Amniotic epithelial cell (primary cell): ENCODE measurements at places on chromosomes 7 and 10.

DNA sequence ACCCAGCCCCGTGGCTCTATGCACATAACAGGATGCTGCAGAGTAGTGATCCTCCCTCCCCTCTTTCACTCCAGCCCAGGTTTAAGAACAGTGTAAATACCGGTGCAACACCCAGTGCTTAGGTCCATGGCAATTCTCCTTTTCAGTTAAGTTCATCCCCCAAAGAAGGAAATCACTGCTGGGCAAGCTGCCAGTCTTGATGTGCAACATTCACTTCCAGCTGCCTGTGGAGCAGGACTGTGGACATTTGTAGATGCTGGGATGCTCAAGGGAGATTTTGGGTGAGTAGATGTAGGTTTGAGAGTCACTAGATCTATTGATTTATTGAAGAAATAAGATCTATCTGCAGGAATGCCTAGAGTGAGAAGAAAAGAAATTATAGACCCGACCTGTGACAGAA lies 294.3 kb upstream of the KIAA1217 start:
- DNase-seq, result no peak

DNA sequence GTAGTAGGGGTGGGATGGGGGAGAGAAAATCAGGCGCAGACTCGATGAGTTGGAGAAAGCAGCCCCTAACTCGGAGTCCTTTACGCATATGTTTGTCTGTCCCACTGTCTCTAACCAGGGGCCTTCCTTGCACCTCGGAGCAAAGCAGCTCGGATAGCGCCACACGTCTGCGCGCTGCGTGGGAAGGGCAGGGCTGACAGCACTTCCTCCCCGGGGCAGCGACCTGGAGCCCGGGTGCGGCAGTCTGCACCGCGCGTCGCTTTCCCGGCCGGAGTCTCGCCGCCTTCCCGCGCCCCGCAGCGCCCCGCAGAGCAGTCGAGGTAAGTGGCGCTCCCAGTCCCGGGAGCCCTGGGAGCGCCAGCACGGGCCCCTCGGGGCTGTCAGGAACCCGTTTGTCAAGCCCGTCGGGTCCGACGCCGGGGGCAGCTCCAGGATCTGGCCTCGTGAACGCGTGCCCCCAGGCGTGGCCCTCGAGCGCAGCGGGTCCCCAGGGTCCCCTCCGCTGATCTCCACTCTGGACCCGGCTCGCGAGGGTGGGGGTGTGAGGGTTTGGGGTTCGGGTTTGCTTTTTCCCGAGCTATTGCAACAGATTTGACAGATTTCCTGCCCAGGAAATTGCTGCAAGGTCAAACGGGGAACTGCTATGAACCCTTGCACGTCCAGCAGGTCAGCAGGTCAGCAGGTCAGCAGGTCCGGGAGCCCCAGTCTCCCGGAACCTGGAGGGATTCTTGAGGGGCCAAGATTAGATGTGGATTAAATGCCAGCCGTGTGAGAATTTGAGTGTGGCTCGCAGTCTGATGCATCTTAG lies 597 bp downstream of the APBB1IP start:
- DNase-seq, result no peak

GRCh38 chr10:34506786-34507185 lies 308.3 kb downstream of the PARD3 start:
- DNase-seq, result no peak

- DNase-seq, result no peak
These were observed 56.1 kb upstream of the ARID5B start for GRCh38 chr10:61845196-61845949.

DNA sequence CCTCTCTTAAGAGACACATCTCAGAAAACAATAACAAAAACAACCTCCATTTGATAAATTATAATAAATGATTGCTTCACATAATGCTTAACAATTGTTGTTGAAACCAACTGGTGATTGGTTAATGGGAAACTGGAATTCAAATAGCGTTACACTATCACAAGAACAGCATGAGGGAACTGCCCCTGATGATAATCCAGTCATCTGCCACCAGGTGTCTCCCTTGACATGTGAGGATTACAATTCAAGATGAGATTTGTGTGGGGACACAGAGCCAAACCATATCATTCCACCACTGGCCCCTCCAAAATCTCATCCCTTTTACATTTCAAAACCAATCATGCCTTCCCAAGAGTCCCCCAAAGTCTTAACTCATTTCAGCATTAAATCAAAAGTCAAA lies 375.9 kb downstream of the BMPER start:
- DNase-seq, result peak; percentile 42

GRCh38 chr10:80161321-80162083 lies 29.0 kb downstream of the PLAC9 start:
- no peak for DNase-seq

DNA sequence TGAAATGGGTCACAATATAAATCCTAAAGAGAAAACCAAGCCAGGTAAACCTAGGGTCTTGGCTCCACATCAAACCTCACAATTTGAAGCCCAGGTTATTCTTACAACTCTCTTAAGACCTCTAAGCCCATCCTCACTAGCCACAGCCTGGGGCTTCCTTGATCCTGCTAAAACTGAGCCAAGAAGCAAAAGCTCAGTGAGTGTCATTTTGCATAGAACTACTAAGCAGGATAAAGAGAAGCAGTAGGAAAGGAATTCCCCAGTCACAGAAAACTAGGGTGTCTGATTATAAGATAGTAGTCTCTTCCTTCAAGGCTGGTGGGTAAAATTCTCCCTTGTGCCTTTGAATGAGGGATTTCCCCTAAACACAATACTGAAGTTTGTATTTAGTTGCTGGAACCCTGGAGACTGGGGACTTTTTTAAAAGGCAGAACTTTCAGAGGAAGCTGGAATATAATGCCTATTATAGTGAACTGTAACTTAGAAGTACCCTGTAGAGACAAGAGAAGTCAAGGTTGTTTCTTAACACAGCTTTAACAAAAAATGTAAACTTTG lies 196.6 kb upstream of the KIAA1217 start:
- DNase-seq, result no peak

DNA sequence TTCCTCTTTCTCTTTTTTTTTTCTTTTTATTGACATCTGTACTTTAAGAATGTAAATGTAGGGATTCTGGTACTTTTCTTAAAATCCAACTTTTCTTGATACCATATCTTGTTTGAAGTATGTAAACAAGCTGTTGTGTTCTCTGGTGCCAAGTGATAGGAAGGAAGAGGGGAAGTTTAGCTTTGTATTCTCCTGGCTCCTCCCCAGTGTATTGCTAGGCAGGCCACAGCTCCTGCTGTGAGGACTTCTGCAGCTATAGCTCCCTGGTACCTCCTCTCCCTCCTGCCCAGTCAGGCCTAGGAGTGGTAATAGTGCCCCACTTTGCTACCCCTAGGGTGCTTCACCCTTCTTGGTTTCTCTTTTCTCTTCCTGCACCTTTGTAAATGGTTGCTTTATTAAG lies 45.3 kb upstream of the SP8 start:
- DNase-seq, result no peak

- DNase-seq, result peak; percentile 21
These were observed 37.7 kb downstream of the CFAP58 start for GRCh38 chr10:104391150-104391968.

DNA sequence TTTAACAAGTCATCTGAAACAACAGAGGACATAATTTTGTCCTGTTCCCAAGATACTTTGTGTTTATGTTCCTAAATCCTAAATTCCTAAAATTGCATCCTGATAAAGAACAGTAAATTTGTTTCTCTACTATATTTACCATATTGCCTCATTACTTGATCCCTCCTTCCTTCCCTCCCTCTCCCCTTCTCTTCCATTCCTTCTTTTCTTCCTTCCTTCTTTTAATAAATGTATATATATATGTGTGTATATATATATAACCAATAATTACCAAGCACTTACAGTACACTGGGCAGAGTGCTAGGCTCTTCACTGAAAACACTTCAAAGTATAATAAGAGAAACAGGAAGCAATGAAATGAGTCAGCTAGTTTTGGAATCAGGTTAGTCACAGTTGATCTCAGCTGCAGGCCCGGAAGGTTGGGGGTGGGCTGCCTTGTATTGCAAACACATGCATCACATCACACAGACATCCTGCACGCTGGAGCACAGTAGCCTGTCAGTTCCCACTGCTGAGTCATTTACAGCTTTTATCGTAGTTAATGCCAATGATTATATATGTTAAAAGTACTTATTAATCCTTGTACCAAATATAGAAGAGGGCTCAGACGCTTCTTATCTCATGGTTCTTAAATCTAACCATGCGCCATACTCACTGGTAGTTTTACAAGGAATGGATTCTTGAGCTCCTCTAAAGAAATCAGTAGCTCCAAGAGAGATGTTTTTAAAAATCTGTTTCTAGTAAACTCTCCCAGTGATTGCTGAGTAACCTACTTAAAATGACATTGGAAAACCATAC lies 551.7 kb downstream of the GRM8 start:
- DNase-seq, result peak; percentile 94

DNA sequence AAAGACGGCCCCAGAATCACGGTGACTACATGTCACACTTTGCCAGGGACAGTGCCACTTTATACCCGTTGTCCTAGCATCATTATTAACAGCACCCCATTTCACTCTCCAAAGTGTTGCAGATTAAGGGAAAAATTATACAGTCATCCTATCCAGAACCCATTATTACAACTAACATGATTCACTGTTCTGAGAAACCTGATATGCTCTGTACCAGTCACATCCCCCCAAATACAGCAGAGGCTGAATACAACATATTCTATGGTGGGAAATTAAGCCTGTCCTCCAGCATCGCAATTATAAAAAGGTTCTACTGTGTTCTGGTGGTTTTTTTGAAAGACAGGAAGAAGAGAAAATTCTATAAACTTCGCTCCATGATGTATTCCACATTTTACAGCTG lies 162.1 kb downstream of the JAZF1 start:
- peak; percentile 54 for DNase-seq

- no peak for DNase-seq
These were observed 5.5 kb upstream of the FIGNL1 start for GRCh38 chr7:50455658-50456057.

DNA sequence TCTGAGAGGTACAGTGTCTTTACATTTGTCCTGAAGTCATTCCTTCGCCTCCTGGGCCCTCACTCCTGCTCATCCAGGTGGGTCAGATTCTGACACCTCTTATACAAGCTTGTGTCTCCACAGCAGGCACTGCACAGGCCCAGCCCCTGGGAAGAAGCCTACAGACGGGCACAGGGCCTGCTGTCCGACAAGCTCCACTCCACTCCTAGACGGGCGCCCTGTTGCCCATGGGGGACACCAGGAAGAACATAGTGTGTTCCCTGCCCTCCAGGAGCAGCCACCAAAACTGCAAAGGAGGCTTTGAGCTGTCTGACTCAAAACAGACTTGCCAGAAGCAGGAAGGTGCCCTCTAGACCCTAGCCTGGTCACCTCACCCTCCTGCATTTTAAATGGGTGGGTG lies 45.6 kb upstream of the SLC29A3 start:
- DNase-seq, result no peak

GRCh38 chr10:69639291-69640195 lies 9.5 kb downstream of the FAM241B start:
- DNase-seq, result peak; percentile 56

DNA sequence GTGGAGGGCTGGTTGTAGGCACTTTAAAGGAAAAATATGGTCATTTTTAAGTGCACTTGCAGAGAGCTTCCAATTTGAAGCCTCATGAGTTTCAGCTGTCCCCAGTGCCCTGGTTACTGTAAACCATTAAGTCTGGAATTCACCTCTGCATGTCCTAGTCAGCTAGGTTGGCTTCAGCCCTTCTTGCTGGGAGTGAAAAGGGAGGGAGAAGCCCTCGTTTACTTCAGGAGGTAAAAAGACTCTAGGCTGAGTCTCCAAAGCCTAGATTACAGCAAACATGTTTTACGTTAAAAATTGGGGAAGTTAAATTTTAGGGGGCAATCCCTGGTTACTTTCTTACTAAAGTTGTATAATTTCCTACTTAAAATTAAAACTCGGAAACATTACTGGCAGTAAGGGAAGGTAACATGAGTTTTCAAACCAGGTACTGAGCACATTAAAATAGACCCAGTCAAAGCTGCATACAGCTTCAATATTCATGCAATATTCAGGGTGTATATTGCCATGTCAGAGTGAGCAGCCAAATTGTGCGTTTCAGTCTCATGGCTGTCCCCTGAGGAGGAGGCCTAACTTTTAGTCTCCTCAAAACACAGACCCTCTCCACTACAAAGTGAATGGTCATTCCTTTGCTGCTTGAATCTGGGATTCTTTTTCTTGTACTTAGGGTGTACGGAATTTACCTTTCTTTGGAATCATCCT lies 156.7 kb downstream of the PRKG1 start:
- no peak for DNase-seq

- no peak for DNase-seq
These were observed 17.5 kb upstream of the CDK1 start for GRCh38 chr10:60760711-60761210.

DNA sequence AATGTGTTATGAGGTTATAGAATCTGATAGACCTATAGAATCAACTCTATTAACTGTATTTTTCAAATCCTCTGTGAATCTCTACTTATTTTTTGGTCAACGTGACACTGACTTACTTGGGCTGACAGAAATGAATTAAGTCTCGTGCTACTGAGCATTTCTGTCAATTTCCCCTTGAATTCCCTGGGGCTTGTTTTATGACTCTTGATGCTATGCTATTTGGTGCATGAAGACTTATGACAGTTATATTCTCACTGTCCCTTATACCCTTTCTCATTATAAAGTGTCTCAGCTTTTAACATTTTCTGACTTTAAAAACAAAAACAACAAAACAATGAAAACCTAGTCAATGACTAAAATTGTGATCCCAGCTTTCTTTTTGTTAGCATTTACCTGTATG lies 68.5 kb upstream of the OPALIN start:
- no peak for DNase-seq

GRCh38 chr10:49354593-49354992 lies 41.3 kb downstream of the DRGX start:
- no peak for DNase-seq

GRCh38 chr7:85520175-85520574 lies 333.3 kb upstream of the SEMA3D start:
- DNase-seq, result no peak

DNA sequence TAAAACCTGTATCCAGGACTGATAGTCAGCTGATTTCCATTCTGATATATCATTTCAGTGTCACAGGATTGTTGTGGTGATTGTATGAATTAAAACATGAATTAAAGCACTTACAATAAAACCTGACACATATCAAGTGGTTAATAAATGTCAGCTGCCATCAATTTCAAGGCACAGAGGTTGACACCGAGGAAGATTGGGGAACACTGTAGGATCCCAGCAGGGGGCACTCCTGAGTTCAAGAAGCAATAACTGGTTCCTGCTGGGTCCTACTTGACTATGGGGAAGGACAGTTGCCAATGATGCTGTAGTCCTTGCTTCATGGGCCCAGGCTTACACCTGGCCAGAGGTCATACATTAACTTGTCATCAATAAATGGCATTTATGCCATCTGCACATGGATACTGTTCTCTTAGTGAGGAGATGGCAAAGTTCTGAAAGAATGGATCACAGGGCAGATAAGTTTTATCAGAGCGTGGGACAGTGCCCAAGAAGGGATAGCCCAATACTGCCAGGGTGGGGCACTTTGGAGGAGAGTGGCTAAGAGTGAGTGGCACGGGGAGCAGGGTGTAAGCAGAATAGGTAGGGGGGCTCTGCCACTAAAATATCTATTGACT lies 24.1 kb downstream of the FZD1 start:
- DNase-seq, result peak; percentile 27
